Stimulated activated CD8-positive, alpha-beta memory T cell treated with anti-CD3 and anti-CD28 coated beads, Interleukin-2, amount 100 ng/mL, for 1 hour (primary cell): ENCODE measurements at places on chromosomes 1 and 21.

DNA sequence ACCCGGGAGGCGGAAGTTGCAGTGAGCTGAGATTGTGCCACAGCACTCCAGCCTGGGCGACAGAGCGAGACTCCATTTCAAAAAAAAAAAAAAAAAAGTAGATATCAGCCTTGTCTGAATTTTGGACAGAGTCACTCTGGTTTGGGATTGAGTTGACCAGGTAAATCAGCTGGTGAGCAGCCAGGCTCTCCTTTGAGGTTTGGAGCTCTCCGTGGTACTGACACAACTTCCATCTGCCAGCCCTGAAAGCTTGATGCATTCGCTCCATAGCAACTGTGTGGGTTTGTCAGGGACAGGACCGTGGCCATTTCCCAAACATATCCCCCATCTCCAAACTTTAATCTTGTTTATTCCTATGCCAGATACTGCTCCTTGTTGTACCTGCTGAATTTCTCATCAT lies 155.2 kb downstream of the DMRTA2 start:
- DNase-seq: no peak

GRCh38 chr1:167594822-167595221 lies 35.2 kb upstream of the RCSD1 start:
- no peak for DNase-seq

DNA sequence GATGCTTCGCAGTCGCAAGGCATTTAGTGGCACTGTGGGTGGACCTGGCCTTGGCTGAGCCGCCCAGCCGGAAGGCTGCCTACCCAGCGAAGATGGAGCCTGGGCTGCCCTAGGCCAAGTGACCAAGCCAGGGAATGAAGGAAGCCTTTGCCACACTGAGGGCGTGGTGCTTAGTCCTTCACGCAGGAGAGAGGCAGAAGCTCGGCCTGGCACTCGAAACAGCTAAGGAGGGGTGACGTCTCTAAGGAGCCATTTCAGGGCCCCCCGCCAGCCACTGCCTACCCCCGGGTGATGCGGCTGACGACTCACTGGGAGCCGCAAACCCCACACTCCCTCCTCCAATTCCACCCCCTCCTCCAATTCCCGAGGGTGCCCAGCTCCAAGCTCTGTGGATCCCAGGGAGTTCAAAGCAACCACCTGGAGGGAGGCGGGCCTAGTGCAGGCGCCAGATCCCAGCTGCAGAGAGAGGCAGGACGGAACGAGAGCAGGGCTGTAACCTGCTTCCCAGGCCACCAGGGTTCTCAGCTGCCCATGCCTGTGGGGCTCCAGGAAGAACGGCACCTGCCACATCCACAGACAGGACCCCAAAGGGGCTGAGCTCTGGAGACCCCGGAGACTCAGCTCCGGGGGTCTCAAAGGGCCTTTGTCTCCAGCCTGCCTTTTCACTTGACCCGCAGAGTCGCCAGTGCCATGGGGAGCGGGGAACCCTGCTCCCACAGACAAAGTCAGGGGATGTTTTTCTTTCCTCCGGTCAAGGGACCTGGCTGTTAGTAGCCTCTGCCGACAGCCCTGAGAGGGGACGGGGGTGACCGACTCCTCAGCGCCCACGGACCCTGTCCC lies 75.8 kb downstream of the ARHGEF16 start:
- DNase-seq: no peak

GRCh38 chr1:109133815-109134214 lies 19.9 kb downstream of the ELAPOR1 start:
- no peak for DNase-seq

DNA sequence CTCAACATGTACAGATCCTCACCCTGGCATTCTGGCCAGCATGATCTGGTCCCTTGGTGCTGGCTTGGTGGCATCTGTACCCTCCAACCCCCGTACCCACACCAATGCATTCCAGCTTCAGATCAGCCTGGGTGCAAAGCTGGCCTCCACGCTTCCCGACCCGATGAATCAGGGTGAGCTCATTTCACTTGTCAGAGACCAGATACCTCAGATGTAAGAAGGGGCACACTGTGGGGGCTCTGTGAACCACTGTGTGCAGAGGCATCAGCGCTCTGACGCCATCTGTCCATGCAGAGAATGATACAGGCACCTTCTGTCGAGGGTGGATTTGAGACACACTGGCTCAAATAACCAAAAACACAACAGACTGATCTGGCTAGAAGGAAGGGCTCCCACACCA lies 76.6 kb downstream of the DMRTB1 start:
- no peak for DNase-seq

DNA sequence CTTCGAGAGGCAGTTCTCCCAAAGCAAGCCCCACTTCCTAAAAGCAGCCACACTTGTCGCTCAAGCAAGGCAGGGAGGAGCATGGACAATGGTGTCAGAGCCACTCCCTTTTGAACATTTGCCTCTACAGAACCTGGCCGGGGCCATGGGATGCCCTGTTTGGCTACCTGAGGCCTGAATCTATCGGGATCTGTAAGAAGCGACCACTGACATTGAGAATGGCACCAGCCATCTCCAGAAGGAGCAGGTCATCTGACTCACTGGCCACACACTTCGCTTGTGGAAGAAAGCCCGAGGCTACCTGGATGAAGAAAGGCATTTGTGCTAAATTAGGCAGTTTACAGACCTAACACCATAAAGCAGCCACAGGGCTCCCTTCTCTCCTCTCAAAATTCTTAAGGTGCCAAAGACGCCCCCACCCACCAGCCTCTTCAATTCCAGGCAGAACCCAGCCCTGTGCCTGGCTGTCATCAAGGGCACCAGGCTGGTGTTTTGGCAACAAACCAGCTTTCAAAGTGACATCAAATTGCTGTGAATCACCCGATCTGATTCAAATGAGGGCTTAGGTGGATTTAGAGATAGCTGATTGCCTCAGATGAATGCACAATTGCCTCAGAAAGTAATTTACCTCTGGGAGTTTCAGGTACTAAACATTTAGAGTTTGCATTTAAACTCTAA lies 104.8 kb downstream of the ETS2 start:
- DNase-seq: no peak

DNA sequence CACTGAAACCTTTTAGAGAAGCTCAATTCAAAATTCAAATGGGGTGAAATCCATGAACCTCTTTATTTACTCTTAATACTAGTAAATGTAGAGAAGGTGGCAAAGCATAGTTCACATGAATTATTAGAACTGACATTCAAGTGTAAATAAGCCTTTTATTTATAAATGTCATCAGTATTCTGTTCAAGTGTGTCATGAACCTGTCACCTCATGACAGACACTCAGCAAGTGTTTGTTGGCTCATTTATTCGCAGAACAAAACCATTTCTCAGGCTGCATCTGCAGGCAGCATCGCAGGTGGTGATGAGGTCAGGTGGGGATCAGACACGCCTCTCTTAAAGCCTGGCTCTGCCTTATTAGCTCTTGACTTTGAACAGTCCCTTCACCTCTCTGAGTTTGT lies 116.6 kb downstream of the SETD4 start:
- DNase-seq: no peak

GRCh38 chr1:41538741-41539417 lies 54.4 kb upstream of the EDN2 start:
- DNase-seq: no peak

- no peak for DNase-seq
Observed at GRCh38 chr1:159786966-159787365, 6.2 kb downstream of the DUSP23 start.

- no peak for DNase-seq
Observed at GRCh38 chr1:58165073-58165472, 381.5 kb downstream of the OMA1 start.

- no peak for DNase-seq
Observed at GRCh38 chr21:44900559-44901251, 20.0 kb downstream of the ITGB2 start.

DNA sequence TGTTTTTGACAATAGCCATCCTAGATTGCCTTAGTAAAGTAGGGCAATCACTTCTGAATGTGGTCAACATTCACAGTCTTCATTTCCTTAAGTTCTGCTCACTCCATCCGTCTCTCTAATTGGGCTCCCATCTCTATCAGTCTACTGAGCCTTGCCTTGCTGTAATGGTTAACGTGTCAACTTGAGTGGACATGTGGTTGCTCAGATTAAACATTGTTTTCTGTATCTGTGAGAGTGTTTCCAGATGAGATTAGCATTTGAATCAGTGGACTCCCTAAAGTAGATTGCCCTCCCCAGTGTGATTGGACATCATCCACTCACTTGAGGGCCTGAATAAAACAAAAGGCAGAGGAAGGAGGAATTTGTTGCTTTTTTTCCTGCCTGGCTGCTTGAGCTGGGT lies 26.4 kb downstream of the C1orf216 start:
- no peak for DNase-seq

DNA sequence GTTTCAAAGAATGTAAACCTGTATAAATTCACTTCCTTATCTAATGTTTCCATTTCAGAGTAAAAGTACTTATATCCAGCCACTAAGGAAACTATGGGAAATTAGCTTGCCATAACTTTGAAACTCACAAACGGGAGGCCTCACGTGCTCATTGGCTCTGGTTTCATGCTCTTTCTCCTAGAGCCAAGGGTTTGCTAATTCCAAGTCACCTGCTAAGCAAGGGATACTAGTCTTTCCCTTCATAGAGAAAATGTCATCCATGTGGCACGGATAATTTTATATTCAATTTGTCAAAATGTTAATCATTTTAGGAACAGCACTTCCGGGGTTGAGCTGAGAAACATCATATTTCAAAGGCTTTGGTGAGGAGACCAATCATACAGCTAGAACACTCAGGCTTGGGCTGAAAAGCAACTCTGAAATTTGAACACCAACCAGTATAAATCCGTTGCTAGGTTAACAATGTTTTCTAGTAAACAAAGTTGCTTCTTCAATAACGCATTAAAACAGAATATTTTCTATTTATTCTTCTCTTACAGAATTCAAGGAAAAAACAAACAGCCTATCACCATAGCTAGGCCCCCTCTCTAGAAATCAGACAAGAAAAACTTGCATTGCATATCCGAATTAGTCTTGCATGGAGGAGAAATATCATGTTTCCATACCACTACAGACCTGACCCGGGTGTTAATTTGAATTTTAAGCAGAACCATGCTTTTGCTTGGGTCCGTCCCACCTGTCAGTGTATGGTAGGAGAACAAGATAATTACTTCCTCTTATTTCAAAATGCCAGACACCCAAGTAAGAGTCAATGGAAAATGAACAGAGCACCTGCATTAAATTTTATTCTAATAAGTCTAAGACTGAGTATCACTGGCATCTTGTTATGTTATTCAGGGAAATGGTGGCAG lies 196.1 kb upstream of the ESRRG start:
- no peak for DNase-seq

GRCh38 chr1:151834239-151834638 lies 2.6 kb upstream of the RORC start:
- DNase-seq: no peak

GRCh38 chr1:182257369-182258063 lies 134.1 kb downstream of the GLUL start:
- DNase-seq: no peak

- DNase-seq: no peak
Observed at GRCh38 chr1:182811975-182812722, 22.6 kb downstream of the NPL start.

DNA sequence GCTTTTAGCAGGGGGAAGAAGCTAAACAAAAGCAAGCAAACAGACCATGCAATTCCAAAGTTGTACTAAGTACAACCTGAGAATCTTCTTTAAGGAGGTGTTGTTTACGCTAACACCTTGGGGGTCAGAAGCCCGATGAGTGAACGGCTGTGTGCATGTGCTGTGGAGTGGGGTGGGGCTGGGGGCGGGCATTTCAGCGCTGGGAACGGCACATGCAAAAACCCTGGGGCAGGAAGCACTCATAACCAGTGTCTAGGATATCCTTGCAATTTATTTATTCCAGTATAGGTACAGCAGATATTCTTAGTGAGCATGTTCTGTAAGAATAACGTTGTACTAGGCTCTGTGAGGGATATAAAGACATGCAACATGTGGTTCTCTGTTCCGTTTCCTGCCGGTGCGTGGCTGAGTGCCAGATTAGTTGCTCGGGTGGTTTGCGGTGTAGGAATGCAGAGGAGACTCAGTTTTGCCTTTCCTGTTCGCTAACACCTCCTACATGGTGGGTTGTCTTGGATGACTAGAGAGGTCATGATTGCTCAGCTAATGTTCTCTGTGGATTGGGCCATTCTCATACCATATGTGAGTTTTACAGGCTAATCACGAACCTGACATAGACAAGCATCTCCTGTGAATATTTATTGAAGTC lies 3.7 kb downstream of the FASLG start:
- DNase-seq: peak; percentile 78

GRCh38 chr1:180923021-180923841 lies 10.5 kb downstream of the KIAA1614 start:
- no peak for DNase-seq

DNA sequence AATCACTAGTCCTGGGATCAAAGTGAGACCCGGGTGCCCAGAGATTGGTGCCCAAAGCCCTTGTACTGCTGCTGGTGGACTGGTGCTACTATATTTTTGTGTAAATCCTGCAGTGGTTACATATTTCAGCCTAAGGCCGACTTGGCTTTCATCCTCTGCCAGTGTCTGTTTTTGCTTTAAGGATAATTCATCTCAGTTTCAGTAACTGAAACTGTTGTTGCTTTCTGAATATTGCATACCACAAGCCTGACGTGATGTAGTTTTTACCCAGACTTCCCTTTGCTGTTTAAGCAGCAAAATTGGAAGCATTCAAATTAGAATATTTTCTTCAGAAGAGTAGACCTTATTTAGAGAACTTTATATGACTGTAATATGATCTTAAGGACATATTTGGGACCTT lies 341.8 kb downstream of the RYR2 start:
- no peak for DNase-seq

- DNase-seq: no peak
Observed at GRCh38 chr1:198649968-198650338, 11.1 kb downstream of the PTPRC start.

DNA sequence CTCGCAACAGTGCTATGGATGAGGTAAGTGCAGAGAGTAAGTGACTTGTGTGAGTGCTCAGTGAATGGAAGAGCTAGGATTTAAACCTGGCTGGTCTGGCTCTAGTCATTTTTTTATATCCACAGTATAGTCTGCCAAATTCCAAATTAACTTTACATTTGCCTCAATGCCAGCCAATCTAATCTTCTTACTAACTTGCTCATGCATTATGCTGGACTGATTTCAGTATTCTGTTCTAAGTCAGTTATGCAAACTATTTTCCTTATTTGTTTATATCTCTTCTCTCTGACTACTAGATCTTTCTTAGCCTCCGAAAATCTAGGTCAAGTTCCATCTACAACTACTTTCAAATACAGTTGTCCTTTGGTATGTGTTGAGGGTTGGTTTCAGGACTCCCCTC lies 133.3 kb downstream of the XPR1 start:
- DNase-seq: no peak
